AG08396 (cell line): ENCODE measurements at places on chromosomes 12 and 14.

- DNase-seq = peak; percentile 31
These were observed 7.7 kb downstream of the DAZAP2 start for GRCh38 chr12:51246254-51246853.

- DNase-seq = no peak
These were observed 4.8 kb downstream of the RNU4-2 start for GRCh38 chr12:120286768-120287490.

DNA sequence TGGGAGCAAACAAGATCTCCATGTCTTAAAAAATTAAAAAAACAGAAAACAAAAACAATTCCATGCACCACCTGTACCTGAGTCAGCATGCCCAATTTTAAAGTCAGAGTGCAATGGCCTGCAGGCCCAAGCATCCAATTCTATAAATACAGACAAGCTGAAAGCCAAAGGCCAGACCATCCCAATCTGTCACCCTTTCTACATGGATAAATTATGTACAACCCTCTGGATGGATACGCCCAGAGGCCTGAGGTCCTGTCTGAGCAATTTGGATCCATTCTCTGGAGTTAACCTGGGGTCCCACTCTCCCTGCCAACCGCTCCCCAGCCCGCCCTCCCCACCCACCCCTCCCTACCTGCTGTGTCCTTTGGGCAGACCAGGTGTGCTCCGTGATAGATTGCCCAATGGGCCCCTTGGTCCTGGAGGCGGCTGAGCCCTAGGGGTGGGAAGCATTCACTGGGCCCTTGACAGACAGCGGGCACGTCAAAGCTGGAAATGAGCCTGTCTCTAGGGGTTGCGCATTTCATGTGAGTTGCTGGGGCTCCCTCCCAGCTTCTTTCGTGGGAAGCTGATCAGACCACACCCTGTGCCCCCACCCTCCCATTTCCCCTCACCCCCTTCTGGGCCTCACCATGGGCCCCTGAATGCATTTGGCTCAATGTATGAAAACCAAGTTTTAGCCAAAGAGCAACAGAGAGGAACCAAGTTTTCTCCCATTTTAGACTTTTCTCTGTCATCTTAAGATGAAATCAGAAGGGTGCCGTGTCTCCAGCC lies 171.3 kb downstream of the BCL11B start:
- DNase-seq = no peak

GRCh38 chr14:96090441-96091148 lies 51.4 kb downstream of the C14orf132 start:
- no peak for DNase-seq

- no peak for DNase-seq
These were observed 4.3 kb downstream of the NIN start for GRCh38 chr14:50826681-50827080.

- DNase-seq = no peak
These were observed 33.3 kb upstream of the GCH1 start for GRCh38 chr14:54935958-54936357.

DNA sequence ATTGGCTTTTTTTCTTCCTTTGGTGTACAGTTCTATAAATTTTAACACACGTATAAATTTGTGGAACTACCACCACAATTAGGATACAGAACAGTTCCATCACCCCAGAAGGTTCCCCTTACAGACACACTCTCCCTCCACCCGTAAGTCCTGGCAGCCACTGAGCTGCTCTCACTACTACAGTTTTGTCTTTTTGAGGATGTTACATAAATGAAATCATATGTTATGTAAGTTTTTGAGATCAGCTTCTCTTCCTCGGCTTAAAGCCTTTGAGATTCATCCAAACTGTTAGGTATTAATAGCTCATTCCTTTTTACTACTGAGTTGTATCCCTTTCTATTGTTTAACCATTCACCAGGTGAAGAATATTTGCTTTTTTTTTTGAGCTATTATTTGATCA lies 74.3 kb upstream of the SLC24A4 start:
- no peak for DNase-seq

GRCh38 chr12:42104087-42104486 lies 40.6 kb downstream of the GXYLT1 start:
- no peak for DNase-seq

DNA sequence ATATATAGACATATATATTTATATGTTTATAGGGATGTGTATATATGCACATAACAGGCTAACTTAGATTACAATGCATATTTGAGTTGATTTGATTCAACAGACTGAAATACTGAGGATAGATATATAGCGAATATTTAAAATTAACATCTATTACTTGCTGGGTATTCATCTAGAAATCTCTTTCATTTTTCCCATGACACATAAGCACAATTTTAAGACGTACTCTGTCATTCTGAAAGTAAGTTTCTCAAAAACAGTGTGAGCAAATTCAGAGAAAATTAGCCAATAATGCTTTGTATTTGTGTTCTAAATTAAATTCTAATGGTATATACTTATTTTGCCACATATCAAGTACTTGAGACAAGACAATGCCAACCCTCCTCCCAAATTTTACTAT lies 907.5 kb upstream of the MDGA2 start:
- DNase-seq = no peak

- no peak for DNase-seq
These were observed 18.8 kb downstream of the ATP5MC2 start for GRCh38 chr12:53657041-53657440.

DNA sequence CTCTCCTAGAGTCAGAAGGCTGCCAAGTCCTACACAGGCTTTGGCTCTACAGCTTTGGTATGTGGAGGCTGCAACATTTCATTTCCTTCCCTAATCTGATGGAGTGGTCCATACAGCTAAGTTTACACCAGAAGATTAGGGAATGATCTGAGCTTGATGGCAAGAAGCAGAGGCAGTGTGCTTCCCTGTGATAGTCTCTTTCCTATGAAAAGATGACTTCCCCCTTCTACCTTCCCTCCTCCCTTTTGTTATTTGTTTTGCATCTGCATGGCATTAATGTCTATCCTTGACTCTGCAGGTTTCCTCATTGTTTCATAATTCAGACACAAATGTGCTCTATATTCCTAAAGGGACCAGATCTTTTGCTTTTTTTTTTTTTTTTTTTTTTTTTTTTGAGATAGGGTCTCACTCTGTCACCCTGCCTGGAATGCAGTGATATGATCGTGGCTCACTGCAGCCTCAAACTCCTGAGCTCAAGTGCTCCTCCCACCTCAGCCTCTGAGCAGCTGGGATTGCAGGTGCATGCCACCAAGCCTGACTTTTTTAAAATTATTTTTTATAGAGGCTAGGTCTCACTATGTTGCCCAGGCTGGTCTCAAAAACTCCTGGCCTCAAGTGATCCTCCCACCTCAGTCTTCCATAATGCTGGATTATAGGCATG lies 76.3 kb downstream of the GRIP1 start:
- DNase-seq = no peak

DNA sequence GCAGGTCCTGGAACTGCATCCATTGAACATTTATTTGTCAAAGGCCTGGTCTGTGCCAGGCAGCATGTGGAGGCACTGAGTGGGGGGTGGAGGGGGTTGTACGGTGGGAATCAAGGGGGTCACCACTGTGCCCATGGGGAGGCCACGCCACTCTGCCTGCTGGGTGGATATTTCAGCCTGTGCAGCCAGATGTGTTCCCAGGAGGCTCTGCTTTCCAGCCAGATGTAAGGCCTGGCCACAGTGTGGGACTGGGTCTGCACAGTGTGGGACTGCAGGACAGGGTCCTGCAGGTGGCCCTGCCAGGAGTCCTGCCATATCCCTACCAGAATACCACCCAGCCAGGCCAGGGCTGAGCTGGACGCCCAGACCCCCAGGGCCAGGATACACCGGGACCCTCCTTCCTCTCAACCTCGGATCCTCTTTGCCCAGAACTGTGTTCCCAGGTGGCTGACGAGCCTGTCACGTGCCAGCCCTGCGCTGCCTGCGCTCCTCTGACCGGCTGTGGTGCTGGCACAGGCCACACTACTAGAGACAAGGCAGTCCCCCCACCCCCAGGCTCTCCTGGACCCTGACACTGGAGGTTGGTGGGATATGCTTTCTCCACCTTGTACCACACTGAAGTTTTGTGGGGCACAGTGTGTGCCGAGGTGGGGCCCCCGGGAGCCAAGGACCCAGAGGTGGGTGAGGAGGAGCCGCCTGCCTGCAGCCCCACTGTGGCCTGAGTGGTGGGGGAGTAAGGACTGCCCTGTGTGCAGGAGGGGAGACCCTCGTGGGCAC lies 17.5 kb downstream of the XRCC3 start:
- no peak for DNase-seq

DNA sequence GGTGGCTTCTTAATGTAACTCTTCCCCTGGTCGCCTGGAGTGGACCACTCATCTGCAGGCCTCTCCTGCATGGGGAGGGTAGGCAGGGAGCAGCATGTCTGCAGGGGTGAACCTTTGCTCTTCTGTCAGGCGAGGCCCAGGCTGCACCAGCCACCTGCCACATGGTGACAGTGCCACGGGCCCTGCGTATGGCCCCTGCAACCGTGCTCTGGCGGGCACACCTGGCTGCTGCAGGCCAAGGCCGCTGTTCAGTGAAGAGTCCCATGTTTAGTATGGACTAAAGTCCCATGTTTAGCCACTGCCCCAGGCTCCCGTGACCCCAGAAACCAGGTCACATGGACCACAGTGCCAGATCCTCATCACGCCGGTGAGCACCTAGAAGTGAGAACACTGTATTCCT lies 187.0 kb downstream of the ADGRD1 start:
- DNase-seq = no peak

DNA sequence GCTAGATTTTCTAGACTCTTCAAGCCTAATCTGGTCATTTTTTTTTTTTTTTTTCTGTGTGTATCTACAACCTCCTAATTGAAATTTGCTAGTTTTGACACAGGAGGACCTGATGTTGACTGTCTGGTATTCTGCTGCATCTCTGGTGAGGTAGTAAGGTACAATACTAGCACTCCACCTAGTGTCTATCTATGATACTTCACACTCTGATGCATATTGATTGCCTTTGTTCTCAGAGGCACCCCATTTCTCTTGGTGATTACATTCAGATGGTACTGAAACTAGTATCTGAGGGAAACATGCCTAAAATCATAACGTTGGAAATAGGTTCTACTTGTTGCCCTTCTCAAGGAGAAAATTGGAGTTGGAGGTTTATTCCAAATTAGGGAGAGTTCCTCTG lies 930.5 kb upstream of the NOVA1 start:
- no peak for DNase-seq

- no peak for DNase-seq
These were observed 26.1 kb upstream of the DIO3 start for GRCh38 chr14:101535232-101535631.

GRCh38 chr12:54033106-54033979 lies 493 bp downstream of the HOXC5 start:
- peak; percentile 70 for DNase-seq

DNA sequence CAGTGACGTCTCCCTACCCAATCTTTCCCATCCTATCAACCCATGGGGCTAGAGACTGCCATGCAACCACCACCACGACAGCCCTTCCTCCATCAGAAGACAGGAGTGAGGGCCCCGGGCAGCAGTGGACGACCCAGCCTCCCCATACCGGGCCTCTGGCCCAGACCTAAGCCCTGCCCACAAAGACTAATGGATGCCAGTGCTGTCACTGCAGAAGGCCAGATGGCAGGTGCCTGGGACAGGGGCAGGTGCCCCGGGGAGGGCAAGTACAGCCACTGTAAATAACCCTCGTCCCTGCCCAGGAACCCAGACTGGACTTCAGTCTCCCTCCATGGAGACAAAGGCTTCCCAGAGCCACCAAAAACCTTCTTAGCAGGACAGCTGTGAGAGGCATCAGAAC lies 20.3 kb upstream of the HSPB8 start:
- no peak for DNase-seq

DNA sequence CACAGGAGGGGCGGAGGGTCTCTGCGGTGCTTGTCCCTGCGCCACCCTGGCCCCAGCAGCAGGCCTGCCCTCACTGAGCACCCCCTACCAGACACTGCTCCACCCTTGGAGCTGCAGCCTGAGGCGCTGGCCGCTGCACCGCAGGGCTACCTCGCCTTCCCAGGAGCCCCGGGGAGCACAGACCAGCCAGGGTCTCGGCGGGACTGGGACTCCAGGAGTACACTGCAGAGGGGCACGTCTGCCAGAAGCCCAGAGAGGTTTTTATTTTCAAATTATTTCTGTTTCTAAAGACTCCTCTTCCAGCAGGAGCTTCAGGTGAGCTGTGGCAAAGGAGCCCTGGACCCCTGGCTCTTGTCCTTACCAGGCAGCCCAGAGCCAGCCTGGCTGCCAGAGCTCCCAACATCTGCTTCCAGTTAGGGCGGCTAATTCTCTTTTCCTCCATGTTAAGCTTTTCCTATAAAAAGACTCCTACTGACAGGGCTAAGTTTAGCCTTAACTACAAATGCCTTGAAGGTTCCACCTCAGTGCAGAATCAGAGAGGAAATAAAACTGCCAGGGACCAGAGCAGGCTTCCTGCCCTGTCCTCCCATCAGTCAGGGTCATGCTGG lies 26.4 kb downstream of the DEGS2 start:
- no peak for DNase-seq

DNA sequence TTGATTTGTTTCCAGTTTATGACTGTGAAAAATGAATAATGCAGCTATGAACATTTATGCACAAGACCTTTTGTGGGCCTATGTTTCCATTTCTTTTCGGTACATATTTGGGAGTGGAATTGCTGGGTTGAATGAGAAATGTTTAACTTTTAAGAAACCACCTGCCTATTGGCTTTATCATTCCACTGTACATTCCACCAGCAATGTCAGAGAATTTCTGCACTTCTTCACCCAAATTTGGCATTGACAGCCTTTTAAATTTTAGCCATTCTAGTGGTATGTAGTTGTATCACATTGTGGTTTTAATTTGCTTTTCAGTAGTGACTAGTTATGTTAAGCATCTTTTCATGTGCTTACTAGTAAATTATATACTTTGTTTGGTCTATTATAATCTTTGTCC lies 317.0 kb upstream of the TMTC1 start:
- DNase-seq = no peak

GRCh38 chr14:75249251-75249957 lies 29.2 kb upstream of the FOS start:
- no peak for DNase-seq

DNA sequence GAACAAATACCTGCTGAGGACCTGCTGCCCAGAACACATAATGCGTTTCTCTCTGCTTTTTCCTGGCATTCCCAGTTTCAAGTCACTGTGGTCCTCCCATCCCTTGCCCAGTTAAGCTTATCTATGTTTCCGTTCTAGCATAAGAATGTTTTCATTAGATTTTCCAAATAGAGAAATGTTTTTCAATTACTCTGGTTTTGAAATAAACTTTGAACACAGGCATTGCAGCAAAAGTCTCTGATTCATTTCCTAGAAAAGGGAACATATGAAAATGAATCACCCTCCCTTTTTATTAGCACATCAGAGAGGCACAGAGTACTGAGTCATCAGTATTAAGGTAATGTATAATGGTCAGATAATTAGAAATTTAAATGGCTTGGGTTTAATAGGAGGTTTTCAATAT lies 201.1 kb upstream of the TMEM260 start:
- peak; percentile 39 for DNase-seq

DNA sequence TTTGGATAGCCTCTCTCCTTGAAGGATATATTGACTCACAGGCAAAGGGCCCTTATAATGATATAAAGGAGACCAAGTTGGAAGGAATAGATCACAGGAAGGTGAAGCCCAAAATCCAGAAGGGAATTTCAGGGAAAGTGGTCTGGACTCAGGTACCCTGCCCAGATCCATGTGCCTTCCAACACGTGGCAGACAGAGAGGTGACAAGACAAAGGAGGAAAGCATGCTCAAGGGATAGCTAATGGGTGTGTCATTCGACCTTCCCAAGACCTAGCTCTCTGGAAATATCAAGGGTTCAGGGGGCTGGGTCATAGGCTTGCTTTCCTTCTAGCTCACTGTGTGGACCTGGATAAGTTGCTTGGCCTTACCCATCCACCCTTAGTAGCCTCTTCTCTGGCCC lies 214.3 kb downstream of the ZFP36L1 start:
- DNase-seq = no peak
